Activated T-cell treated with anti-CD3 and anti-CD28 coated beads for 1 hour (primary cell): ENCODE measurements at places on chromosomes 6 and 20.

DNA sequence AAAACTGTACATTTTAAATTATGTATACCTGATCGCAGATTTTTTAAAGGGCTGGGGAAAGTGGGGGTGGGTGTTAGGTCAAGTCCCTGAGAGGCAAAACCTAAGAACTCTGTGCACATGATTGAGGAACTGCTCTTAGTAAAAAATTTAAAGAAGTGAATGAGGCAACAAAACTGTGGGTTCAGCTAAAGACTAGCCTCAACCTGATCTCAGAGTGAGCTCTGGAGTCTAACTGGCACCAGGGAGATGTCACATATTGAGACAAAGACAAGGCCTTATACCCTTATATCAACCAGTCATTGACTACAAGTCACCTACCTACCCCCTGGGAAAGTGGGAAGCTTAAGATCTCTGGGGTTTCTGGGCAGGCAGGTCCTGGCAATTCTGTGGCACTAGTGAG, 27.4 kb upstream of the RUNX2 start:
- DNase-seq = no peak

DNA sequence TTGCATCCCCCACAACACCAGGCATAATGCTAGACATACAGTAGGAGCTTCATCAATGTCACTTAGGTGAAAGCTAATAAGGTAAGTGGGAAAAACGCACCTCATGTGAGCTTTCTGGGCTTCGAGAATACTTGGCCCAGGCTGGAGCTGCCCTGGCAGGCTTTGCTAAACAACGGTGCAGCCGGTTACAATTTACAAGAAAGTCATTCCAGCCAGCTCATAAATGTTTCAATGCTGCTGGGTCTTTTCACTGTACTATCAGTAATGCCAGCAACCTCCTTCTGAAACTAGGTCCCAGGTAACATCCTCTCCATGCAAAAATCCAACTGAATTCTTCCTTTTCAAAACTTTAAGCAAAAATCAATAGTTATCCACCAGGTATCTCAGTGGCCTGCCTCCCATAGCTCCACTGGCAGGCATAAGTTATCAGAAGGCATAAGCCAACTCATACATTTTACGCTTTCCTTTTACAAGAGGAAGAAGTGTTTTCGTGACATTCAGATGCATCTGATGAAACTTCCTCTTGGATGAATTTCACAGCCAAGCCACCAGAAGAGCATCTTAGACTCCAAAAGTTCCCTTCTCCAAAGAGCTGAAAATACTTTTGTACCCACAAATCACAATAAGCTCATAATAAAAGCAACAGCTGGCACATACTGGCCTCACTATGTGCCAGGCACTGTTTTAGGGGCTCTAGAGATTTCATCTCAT, 56.3 kb downstream of the RTN4IP1 start:
- no peak for DNase-seq

GRCh38 chr6:142684371-142684770, 260.6 kb downstream of the HIVEP2 start:
- no peak for DNase-seq

DNA sequence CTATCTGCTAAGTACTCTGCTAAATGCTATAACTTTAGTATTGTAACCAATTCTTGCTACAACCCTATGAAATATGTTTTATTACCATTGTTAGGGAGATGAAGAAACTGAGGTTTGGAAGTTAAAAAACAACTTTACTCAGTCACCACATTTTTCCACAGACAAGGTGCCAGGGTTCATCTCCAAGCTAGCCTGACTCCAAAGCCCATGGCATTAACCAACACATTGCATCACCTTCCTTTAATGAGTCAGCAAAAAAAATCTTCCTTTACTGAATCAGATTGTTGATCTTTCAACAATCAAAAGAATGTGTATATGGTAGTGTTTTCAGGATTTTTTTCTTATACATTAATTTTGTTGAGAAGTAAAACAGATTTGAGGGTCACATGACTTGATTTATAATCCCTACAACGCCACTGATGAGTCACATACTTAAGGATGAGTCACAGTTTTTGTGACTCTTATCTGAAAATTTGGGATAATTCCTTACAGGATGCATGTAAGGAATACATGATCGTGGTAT, 41.5 kb downstream of the MAN1A1 start:
- no peak for DNase-seq

GRCh38 chr6:125791820-125792165, 1.0 kb downstream of the NCOA7 start:
- DNase-seq = no peak

GRCh38 chr6:44122801-44123200, 4.5 kb downstream of the MRPL14 start:
- no peak for DNase-seq

- DNase-seq = no peak
These were observed 400.4 kb upstream of the IMPG1 start for GRCh38 chr6:76472858-76473257.
